Mesenteric fat pad (tissue), 1 donor: ENCODE measurements at places on chromosomes 1 and 21. TPM values are rescaled to one million over a fixed set of nuclear protein-coding genes. Genes with fewer than 3 reads are reported as not detected.

The MANEAL gene
- total RNA-seq: 1.5 TPM

The ANGPTL3 gene
- total RNA-seq: not detected

The KCNE2 gene
- not detected for total RNA-seq

The MAP1LC3C gene
- total RNA-seq: 9.8 TPM

The TXLNA gene
- total RNA-seq: 54.5 TPM

The RASSF5 gene
- total RNA-seq: 11.4 TPM

The TNFRSF25 gene
- total RNA-seq: 6.0 TPM

The ANKRD65 gene
- 4.1 TPM for total RNA-seq
